Left lobe of liver (tissue), 2 donors: ENCODE measurements at places on chromosomes 4 and X.

DNA sequence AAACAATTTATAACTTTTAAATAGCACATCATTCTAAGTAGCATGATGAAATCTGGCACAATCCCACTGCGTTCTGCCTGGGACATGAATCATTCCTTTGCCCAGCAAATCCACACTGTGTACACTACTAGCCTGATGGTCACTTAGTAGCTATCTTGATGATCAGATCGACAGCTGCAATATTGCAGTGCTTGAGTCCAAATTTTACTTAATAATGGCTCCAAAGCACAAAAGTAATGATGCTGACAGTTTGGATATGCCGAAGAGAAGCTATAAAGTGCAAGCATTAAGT lies 86.6 kb upstream of the NPNT start:
- no peak for DNase-seq

DNA sequence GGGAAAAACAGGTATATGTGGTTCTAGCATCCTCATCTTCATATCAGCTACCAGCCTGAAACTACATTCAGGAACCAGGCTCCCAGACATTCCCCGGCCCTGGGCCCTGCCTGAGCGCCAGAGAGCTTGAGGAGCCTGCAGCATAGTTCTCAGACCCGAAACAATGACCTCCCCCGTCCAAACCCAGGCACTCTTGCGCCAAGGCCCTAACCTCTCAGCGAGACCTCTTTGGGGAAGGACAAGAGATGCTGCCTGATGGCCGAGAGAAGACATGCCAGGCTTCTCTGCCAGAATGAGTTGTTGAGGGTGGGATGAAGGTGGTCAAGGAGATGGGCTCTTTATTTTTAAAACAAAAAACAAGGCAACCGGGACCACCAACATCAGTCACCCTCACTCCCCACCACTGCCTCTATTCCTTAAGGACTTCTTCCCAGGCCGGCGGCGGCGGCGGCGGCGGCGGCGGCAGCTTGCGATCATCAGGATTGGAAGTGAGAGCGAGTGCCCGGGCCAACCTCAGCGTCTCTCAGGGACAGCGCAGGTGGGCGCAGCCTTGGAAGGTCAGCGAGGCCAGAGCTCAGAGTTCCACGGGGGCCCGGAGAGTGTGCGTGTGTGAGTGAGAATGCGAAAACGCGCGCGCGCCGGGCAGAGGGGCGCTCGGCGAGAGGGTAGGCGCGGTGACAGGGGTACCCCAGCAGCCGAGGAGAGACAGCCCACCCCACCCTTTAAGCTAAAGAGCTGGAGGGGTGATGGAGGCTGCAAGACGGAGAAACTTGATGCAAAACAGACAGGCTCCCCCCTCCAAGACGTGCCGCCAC lies 601 bp downstream of the INPP4B start:
- DNase-seq, result no peak

GRCh38 chr4:77240469-77241066 lies 83.6 kb downstream of the CCNG2 start:
- peak; percentile 59 for DNase-seq

DNA sequence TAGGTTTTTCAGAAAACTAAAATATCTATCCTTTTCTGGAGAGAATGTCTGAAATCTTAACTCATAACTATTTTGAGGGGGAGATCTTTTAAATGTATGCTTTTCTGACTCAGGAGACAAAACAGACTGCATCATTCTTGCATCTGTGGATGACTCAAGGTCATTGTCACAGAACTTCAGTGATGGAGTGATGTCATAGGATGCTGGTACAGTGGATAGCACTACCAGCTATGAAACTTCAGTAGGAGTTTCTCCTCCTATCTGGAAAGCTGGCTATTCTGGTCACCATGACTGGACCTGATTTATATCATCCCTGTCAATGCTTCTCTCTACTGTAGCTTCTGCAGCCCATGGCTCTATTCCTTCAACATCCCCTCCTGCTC lies 50.3 kb downstream of the PARM1 start:
- no peak for DNase-seq

DNA sequence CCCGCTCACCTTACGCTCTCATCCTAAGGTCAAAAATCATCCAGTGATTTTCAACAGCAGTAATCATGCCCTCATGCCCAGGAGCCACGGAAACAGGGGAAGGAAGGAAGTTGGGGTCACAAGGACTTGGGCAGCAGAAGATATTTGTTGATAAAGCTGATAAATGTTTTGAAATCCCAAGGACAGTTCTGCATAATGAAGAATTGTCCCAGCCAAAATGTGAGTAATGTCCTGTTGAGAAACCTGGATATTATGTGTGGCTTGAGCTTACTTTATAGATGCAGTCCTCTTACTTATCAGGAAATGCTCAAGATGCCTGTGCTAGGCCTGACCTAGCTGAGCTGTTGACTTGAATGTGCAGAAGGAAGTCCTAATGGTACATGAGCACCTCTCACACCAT lies 263.0 kb upstream of the ZFP42 start:
- DNase-seq, result no peak

- no peak for DNase-seq
These were observed 1.6 kb downstream of the PI4K2B start for GRCh38 chr4:25235401-25235800.

DNA sequence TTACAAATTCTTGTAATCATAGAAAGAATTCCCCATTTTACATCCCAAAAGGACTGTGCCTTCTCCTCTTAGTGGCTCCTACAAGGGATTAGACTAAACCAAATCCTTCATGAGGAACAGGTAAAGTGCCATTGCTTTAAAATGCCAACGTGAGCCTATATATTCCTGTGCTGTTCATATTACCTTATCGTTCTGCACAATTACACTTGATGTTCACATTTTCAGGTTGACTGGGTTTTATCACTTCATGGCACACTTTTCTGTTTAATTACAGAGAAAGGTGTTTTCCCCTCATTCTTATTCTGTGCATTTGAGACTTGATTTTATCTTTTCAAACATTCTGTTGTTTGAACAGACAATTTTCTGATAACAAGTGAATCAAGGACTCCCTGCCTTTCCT lies 645.6 kb upstream of the FTHL17 start:
- no peak for DNase-seq

DNA sequence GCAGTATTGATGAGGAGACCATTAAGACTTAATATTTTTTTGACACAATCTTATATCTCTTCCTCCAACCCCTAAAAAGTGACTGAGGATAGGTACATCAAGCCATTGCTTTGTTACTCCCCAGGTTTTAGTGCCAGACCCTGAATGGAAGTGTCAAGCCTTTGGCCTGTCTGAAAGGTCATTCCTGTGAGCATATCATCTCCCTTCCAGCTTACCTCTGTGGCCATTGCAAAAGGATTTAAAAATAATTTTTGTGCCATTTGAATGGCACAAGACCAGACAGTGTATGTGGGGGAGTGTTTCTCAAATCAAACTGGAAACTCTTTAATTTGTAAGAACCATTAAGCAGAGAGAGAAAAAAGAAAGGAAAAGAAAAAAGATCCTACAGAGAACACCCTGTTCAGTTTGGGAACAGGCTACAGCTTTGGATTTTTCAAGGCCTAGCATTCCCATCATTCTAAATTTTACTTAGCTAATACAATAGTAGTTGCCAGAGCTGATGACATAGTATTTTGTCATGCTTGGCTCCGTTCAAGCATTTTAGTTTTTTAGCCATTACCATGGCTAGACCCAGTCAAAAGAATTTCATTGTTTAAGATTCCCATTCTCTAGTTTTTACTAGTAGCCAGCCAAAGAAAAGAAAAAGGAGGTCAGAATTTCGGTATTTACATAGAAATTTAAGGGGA lies 49.6 kb downstream of the HPF1 start:
- no peak for DNase-seq

- DNase-seq, result no peak
These were observed 456.1 kb downstream of the GRXCR1 start for GRCh38 chr4:43348591-43348990.

DNA sequence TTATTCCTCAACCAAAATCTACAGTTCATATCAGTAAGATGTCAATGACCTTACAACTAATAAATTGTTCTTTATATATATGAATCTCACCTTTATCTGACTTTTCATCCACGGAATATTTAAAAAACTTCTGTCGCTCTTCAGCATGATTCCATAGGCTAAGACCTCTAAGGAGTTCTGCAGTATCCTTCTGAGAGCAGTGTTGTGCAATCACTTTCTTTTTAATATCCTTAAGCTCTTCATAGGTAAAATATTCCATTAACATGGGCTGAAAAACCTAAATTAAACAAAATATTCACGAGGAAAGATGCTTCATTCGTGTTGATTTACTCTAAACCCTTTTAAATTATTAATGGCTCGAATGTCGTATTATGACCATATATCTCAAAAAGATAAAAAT lies 16.7 kb downstream of the FBXL5 start:
- DNase-seq, result no peak
